ENCODE measurements at places on chromosomes 1 and 21.

GRCh38 chr1:51950701-51951100, 39.8 kb downstream of the RAB3B start:
- no peak for DNase-seq

- no peak for DNase-seq
Observed at GRCh38 chr1:6991266-6991665, 206.0 kb downstream of the CAMTA1 start.

- DNase-seq: no peak
Observed at GRCh38 chr1:202304375-202304774, 37.4 kb downstream of the UBE2T start.

DNA sequence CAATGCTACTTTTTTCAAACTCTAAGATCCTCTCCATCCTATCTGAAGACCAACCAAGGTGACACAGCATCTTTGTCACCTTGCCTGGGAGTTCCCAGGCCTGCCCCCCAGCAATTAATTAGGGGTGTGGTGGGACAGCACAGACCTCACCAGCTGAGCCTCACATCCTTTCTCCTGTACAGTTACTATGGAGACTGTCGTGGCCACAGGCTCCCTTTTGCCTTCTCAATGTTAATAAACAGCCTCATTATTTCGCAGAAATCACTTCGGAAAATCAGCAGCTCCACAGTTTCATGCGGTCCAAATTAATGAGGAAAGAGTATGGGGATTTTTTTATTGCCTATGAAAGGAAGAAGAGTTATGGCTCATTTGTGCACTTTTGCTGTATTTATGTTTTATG, 378.3 kb downstream of the NPHP4 start:
- DNase-seq: no peak

GRCh38 chr21:45299864-45300785, 12.4 kb upstream of the POFUT2 start:
- DNase-seq: no peak

GRCh38 chr1:161242313-161242712, 4.3 kb upstream of the NR1I3 start:
- no peak for DNase-seq

DNA sequence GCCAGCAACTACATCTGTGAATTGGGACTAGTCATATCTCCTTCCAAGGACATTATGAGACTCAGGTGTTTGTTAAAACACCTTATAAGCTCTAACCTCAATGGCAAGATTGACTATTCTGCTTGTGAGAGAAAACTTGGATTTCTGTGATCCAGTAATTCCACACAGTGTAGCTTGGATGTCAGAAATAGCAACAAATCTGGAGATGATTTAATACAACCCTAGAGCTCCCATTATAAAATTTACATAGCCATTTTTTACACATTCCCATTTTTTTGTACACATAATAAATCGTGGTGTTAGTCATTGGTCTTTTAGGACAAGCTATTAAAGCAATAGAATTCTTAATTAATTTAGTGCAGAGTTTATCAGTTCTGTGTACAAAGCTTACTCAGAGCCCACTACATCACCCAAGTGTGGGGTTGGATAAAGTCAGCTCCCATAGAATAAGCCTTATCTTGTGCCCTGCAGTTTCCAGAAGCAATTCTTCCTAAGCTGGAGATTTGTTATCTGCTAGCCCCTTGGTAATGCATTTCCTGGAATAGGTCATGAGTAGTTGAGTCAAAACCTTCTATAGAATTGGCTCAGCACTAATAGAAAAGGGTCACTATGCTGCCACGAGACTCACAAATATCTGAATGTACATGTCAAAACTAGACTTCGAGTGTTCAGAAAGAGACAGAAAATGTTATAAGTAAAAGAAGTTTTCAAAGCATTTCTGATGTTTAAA, 434.0 kb upstream of the RUNX1 start:
- DNase-seq: no peak

DNA sequence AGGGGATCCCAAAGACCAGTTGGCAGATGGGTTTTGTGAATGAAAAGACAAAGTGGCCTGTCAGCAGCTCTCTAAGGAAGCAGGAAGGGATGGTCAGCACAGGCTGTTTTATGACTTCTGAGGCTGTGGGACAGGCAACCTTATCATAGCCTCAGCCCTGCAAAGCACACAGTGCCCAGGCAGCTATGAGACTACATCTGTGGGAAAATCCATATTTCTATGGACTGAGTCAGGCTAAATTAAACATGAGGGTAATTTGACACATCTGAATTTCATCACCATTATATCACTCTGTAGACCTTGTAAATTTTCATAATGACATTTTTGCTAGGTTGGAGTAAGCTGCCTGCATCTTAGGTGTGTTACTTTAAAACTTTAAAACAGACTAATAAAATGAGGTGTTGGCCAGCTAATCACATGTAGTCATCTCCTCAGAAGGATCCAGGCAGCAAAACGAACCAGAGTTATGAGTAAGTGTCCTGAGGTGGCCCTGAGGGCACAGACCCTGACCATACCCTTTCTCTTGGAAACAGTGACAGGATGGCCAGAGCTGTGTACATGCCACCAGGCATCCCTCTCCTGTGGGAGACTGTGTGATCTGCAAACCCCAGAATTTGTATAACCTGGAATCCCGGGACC, 14.6 kb downstream of the NGF start:
- no peak for DNase-seq

- no peak for DNase-seq
Observed at GRCh38 chr1:20983297-20983889, 193.3 kb downstream of the EIF4G3 start.

GRCh38 chr1:32981003-32981901, 16.6 kb upstream of the RNF19B start:
- no peak for DNase-seq

GRCh38 chr1:84644472-84644871, 45.8 kb downstream of the SSX2IP start:
- no peak for DNase-seq

DNA sequence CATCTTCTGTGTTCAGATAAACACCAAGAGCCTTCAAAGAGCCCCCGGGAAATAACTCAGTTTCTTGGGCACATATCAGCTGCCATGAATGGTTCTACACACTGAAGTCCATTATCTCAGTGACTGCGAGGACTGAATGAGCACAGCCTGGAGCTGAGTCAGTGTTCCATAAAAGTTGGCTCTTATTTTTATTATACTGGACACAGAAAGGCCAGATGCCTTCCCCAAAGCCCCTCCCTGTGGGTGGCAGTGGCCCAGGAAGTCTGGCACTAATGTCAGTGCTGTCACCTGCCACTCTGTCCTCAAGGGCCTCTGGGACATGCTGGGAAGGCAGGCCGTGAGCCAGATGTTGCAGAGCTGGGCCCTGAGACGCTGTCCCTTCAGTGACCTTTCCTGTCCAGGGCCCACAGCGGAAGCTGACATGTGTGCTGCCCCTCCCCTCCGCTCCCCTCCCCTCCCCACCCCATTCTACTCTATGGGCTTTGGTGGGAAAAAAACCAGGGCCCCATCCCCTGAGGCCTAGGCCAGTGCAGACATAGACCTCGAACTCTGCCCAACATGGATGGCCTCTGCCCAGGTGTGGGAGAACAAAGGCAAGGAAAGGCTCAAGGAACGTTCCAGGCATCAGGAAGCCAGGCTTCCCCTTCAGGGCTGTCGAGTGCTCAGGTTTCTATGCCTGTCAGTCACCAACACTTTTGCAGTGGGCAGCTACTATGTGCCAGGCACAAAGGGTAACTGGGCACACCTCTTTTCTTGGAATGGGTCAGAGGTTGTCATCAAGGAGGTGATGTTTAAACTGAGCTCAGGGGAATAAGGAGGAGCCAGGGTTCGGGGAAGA, 22.4 kb upstream of the NPPB start:
- no peak for DNase-seq

GRCh38 chr1:43772978-43773377, 65.6 kb downstream of the ST3GAL3 start:
- no peak for DNase-seq

GRCh38 chr1:233261206-233261605, 34.3 kb downstream of the PCNX2 start:
- no peak for DNase-seq

DNA sequence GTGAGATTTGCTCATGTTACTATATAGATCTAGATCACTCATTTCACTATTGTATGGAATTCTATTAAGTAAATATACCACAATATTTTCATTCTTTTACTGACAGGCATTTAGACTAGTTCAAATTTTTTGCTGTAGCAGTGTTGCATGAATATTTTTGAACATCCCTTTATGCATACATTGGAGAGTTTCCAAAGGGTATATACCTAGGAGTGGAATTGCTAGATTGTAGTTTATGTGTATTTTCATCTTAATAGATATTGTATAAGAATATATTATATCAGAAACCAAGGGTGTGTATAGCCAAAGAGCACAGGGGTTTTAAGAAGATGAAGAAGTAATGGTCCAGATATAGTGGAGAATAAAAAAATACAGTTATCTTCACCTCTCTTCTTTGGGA, 6.2 kb downstream of the SCMH1 start:
- DNase-seq: no peak

- DNase-seq: no peak
Observed at GRCh38 chr1:9426291-9426711, 113.0 kb upstream of the SLC25A33 start.

DNA sequence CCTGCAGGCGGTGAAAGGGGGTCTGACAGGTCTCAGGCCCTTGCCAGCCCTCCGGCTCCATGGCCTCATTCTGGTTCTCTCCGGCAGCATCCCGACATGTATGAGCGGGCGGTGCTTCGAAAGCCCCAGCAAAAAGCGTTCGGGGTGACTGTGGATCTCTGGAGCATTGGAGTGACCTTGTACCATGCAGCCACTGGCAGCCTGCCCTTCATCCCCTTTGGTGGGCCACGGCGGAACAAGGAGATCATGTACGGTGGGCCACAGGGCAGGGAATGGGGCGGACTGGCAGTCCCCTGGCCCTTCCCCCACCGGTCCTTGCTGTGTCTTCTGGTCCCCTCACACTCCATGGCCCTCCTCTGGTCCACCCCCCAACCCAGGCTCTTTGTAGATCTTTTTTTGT, 6.3 kb downstream of the IKBKE start:
- no peak for DNase-seq

GRCh38 chr1:221886743-221887414, 145.0 kb upstream of the DUSP10 start:
- DNase-seq: no peak

DNA sequence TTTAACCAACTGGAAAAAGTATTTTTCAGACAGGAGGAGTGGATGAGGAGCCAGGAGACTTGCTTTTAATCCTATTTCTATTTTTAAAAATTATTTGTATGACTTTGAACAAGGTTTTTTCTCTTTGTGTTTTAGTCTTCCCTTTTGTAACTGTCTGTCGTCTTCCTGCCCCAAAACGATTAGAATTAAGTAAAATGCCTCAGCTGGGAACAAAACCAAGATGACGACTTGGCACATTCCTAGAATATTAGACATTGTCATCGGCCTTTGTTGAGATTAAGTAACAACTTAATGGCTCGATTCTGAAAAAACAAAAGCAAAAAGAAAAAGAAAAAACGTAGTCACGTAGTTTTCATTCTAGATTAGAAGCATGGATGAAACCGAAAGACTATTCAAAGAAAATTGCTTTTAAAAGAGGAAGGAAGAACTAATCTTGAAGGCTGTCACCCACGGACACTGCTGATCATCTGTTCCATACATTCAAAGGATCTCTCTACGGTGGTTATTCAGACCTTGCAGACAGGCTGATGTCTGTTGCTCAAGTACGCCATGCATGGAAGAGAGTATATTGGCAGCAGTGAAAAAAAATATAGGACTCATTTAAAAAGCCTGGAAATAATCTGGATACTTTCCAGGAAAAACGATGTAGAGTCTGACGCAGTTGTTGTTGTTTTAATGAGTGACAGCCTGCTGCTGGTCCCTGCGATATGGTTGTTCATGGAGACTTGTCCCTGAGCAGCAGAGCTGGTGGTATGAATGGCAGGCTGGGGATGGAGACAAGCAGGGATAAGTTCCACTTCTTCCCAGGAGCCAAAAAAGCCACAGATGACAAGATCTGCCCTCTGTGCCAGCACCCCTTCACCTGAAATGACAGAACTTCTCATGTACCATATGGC, 16.8 kb downstream of the GNG4 start:
- DNase-seq: peak; percentile 97

DNA sequence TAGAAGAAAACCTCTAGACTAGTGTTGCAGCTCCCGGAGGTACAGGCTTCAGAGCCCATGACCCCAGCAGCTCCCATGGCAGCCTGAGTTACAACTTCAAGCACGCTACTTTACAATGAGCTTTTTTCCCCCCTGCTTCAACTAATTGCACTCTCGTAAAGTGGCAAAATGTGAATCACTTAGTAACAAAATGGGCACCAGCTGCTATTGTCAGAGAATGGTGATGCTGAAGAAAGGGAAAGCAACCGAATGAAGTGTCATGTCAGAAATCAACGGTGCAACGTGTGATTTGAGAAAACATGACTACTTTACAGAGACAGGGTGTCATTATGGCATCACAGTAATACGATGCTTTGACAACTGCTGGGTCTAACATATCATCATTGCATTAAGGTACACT, 40.5 kb downstream of the ESRRG start:
- DNase-seq: no peak

DNA sequence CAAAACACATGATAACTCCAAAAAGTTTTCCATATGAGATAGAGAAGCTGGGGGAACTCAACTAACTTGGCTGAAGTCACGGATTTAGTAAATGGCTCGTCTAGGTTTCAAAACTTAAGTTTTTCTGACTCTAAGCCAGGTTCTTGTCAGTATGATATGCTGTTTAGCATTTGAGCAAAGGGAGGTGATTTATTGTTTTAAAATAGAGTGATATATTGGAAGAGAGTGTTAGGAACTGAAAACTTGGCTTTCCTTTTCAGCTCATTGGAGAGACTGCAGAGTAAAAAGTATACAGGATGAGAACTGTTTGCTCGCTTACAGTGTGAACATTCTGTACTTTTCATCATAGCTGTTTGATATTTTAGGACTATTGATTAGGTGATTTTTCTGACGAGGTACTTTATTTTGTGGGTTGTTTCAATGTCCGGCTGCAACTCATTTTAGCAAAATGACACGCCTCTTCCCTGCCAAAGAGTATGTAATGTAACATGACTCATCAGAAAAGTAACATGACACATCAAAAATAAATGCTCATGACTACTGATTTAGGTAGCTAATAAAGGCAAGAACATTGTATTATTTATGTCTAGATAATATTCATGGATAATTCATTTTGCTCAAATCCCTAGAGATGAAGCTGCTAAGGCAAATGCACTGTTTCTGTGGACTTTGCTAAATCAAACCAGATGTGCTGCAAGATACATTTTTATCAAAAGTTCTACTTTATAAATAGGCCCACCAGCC, 355.1 kb downstream of the GPATCH2 start:
- DNase-seq: no peak

- DNase-seq: no peak
Observed at GRCh38 chr1:30936541-30937171, 28.1 kb upstream of the SDC3 start.

DNA sequence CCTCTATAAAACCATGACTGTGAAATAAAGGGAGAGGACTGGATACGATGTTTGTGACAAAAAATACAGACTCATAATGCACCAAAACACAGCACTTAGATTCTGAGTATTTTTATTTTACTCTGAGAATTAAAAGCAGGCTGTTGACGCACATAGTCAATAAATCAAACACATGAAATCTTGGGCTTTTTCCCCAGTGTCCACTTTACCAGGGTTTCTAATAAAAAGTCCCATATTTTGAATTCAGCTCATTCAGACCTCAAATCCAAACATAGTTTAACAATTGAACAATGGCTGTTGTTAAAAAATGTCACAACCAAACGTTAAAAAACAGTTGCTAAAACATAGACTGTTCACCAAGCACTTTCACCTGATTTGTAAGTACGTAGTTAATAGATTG, 553.4 kb downstream of the LTN1 start:
- DNase-seq: no peak

GRCh38 chr1:15282810-15283474, 35.9 kb downstream of the FHAD1 start:
- no peak for DNase-seq

GRCh38 chr1:88684482-88685258, 597 bp downstream of the PKN2 start:
- DNase-seq: peak; percentile 46
